Mesothelial cell of epicardium (in vitro differentiated cells): ENCODE measurements at places on chromosomes 6 and 20.

- DNase-seq, result no peak
These were observed 14.3 kb downstream of the GRM4 start for GRCh38 chr6:34131326-34132290.

- peak; percentile 42 for DNase-seq
These were observed 15.0 kb downstream of the ZNF217 start for GRCh38 chr20:53578492-53579222.

- DNase-seq, result no peak
These were observed 119.9 kb downstream of the SOX4 start for GRCh38 chr6:21713481-21713880.

DNA sequence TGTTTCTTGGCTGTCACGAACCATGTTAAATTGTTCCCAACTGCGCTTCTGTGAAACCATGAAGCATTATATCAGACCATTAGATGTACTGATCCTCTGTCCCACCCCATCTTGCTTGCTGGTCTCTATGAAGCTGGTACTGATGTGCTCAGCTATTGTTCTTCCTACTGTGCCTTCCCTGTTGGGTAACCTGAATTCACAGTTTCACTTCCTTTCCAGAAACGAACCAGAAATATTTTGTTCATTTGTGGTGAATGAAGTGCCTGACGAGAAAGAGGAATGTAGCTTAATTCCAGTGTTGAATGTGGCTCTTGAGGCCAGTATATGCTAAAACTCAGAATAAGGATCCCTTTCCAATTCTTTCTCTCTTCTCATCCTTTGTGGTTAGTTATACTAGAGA lies 58.1 kb upstream of the SNAP91 start:
- DNase-seq, result no peak

GRCh38 chr6:126738146-126738545 lies 380.3 kb upstream of the RSPO3 start:
- DNase-seq, result no peak

DNA sequence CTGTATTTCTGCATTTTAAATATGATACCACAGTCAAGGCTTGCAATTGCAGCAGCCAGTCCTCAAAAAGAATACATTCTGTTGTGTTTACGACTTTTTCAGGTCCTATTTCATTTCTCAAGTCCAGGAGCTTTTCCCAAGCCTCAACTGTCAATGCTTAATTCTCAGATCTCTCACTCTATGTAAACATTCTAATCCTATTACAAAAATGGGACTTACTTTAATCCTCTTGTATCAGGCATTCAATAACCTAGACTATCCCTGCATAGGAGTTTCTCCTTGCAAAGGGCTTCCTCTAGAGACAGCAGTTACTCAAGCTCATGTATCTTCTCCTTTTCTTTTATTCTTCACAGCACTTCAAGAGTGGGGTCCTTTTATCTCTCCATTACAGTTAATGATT lies 1293.0 kb downstream of the GRIK2 start:
- no peak for DNase-seq

GRCh38 chr6:138580801-138581200 lies 81.5 kb upstream of the NHSL1 start:
- no peak for DNase-seq

DNA sequence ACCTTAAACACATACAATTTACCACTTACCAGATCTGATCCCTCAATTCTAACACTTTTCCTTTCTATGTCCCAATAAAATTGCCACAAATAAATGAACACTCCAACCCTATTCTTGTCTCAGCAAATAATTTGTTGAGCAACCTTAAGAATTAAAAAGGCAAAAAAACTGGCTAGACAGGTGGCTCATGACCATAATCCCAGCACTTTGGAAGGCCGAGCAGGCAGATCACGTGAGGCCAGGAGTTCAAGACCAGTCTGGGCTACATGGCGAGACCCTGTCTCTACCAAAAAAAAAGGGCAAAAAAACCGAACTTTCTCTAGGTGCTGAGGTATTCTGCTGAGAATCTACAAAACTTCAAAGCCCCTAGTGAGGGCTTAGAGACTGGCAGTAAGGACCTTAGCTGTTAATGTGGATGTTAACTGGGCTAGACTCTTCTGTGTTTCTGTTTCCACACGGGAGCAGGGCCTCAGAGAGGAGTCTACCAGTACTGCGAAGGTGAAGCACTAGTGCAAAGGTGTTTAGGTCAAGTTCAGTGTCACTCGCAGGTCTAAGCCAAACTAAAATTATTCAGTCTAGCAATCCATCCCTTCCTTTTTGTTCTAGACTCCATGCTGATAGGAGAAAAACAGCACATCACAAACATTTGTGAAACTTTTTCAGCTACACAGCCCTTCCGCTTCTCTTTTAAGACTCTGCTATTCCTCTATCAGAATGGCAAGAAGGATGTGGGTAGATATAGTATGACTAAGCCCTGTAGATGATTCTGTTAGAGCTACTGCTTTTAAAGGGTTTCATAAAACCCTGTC lies 2.6 kb downstream of the FASTKD5 start:
- DNase-seq, result no peak

DNA sequence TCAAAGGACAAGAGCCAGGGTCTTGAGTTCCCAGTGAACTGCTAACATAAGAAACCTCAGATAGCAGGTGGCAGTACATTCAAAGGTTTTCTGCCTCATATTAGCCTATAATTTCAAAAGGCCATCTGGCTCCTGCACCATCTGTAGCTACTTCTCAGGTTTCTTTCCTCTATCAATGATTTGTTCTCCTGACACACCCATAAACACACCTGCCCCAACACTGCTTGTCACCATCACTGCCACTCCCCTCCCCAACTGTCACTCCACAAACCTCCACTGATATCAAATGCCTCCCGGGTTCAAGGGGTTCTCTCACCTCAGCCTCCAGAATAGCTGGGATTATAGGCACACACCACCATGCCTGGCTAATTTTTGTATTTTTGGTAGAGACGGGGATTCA lies 152.7 kb upstream of the SLC22A16 start:
- DNase-seq, result no peak

DNA sequence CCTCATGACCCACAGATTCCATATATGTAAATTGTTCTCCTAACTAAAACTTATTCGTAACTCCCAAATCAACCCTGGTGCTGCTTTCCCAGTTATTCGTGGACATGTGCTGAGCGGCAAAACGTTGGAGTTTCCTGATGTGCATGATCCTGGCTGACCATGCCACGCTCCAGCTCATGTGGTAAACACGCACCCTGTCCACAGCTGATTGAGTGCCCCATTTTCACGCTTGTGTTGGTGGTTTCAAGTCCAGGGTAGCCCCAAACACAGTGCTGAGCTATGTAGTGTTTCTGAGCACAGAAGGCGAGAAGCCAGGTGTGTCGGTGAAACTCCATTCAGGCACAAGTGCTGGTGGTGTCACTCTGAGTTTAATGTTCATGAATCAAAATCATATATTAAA lies 19.1 kb upstream of the FOXC1 start:
- no peak for DNase-seq

- no peak for DNase-seq
These were observed 17.8 kb upstream of the FKBP5 start for GRCh38 chr6:35706468-35706867.

DNA sequence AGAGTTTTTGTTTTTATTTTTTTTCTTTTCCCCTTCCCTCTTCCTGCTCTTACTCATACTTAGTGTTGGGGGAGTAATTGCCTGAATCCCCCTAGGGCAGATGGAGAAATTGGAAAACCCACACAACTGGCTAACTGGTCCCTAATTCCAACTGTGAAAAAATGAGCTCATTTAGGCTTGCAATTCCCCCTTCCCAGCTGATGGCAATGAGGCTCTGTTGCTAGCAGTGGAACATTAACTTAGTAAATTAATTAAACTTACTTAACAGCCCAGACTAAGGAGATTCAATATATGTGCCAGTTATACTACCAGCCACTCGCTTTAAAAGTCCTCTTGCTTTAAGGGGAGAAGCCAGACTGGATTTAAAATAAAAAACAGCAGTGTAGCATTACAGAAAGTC lies 76.6 kb downstream of the PKHD1 start:
- no peak for DNase-seq

DNA sequence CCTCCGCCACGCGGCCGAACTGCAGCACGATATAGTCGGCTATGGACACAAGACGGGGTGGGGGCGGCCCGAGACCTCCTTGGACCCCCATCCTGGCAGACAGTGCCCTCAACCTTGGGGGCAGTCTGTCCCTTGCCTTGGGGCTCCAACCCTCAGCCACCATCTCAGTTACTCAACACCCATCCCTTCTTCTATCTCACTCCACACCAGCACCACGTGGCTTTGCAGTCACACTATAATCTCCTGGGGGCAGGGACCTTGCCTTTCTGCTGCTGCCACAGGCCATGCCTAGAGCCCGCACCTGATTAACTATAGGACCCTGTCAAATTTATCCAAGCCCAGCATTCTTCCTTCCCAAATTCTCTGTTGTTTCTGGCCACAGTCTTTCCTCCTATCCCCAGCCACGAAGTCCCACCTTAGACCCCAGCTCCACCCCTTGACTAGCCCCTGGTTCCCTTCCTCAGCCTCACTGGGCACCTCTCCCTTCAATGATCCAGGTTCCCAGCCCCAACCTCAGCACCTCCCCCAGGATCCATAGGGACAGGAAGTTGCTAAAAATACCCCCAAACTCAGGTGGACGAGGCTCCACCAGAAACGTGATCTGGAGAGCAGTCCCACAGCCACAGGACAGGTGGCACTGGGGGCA lies 1.7 kb upstream of the TEAD3 start:
- no peak for DNase-seq

DNA sequence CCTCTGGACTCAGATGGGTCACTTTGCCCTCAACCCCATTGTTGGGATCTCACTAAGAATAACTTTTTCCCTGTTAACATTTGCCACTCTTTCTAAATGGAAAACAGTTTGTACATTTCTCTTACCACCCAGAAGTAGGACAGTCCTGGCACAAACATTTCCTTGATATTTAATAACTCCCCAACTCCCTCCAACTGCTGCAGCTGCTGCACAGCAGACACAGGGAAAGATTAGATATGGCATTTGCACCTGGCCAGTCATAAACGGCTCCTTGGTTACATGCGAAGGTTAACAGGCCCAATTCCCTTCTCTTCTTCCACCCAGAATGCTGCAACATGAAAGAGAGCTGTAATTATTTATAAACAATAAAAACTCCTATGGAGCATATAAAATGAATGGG lies 55.9 kb upstream of the SOX4 start:
- DNase-seq, result no peak

DNA sequence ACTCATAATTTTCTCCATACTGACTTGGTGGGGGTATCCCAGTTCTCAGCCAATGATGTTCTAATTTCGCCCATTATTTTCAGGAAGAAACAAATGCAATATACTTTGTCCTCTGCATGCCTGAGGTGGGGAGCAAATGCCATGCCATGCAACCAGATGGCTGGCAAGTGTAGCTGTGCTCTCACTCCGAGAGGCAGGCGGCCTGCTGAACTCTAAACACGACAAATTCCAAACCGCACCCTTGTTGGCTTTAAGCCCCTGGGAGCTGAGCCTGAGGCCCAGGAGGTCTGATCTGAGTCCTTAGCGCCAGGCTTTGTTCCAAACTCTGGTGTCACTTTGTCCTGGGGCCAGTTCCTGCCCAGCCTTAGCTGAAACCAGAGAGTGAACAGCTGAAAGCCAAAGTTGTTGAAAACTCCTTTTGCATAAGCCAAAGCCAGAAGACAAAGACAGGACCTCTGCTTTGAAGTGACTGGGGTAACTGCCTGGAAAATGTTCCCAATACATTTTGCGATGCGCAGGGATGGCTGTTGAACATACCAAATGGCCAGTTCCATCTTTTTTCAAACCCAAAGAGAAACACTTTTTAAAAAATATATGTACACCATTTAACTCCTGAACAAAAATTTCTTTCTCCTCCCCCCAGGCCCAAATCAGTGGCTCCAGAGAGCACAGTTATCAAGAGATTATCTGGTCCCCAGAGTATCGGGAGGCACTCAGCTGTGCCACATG lies 46.2 kb downstream of the TTI1 start:
- peak; percentile 37 for DNase-seq

GRCh38 chr6:157597461-157598312 lies 216.7 kb downstream of the ZDHHC14 start:
- DNase-seq, result no peak

DNA sequence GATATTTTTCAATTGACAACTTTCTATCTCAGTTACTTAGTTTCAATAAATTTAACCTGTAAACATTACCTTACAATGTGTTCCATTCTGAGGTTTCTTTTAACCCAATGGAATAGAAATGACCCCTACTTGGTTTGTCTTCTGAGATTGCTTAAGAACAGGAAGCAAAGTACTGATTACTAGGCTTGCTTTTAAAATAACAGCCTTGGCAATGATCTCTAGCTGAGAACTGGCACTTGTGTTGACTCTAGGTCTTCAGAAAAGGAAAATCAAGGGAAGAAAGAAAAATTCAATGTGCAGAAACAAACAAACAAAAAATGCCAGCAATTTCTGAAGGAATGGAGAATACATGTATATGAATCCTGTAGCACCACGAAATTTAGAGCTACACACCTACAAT lies 66.1 kb downstream of the SYNE1 start:
- DNase-seq, result no peak

DNA sequence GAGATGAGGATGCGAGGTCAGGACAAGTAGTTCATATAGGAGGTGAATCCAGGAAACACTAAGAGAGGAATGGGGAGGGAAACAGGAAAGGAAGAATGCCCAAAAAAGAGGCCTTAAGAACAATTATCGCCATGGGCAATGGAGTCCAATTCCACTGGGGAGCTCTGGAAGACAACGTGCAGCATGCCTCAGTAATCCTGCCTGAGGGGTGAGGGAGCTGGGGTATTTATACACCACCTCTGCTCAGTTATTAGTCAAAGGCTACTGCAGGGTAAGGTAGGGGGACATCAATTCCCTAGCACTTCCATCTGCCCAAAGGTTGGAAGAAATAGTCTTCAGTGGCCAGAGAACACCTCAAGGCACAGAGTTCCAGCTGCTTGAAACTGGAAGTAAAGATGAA lies 96.4 kb downstream of the ZNF217 start:
- DNase-seq, result no peak

GRCh38 chr6:2977799-2978590 lies 6.6 kb upstream of the SERPINB6 start:
- no peak for DNase-seq

DNA sequence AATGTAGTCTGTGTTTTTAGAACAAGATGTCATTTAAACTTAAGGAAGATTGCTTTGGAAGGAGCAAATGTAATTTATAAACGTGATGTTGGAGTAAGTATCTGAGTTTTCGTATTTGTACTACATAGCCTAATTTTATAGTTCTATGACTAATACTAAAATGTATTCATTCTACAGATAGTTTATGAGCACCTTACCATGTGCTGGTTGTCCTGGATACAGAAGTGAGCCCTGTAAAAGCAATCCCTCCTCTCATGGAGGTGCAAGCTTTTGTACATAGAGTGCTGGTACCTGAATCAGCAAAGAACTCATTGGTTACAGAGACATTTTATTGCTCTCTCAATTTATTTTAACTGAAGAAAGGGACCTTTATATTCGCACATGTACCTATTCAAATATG lies 27.1 kb downstream of the TBPL1 start:
- DNase-seq, result no peak

DNA sequence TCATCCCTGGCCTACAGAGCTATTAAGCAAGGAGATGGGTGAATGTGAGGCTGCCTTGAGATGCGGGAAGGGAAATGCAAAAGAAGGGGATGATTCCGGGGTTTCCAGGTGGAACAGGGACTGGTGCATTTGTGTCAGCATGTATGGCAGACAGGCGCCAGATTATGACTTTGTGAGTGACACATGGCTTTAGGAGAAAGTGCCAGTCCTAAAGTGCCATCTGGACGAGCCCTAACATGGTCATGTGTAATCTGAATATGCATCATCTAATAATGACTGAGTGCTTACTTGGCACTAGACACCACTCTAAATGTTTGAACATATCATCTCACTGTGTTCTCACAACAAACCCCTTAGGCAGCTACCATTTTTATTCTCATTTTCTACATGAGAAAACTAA lies 195.0 kb upstream of the TSHZ2 start:
- DNase-seq, result no peak

GRCh38 chr20:24978513-24978912 lies 14.0 kb downstream of the APMAP start:
- DNase-seq, result no peak
